ENCODE measurements at places on chromosomes 7 and 10.
A peak's percentile ranks its signal among the peaks of the same experiment; 100 is the strongest.

GRCh38 chr10:22230158-22230833 lies 12.5 kb upstream of the EBLN1 start:
- peak; percentile 66 for DNase-seq

- no peak for DNase-seq
Observed at GRCh38 chr7:135215698-135216097, 4.4 kb upstream of the WDR91 start.

GRCh38 chr7:39616138-39616537 lies 7.2 kb upstream of the RALA start:
- DNase-seq: no peak

- no peak for DNase-seq
Observed at GRCh38 chr7:122463631-122464030, 159.1 kb upstream of the FEZF1 start.

DNA sequence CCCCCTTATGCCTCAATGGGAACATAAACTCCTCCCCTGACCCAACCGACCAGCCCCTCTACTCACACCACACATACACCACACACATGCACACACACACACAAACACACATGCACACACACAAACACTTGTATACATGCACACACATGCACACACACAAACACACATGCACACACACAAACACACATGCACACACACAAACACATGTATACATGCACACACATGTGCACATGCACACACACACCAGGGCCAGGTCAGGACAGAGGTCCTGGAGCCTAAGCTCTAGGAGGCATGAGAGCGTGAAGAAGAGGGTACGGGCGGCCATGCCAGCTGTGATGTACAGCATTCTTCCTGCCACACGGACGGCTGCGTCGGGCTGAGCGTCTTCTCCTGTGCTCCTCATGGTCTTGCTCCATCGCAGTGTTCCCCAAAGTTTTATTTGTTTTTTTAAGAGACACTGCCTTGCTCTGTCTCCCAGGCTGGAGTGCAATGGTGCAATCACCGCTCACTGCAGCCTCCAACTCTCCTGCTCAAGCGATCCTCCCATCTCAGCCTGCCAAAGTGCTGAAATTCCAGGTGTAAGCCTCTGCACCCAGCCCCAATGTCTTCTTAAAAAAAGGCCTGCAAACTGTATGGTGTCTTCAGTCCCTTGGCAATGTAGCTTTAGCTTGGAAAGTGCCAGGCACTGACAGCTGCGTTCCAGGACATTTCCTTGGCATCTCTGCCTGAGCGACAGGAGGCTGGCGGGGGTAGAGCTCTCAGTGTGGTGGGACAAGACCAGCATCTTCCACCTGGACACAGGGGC lies 38.8 kb upstream of the INPP5A start:
- no peak for DNase-seq

- DNase-seq: no peak
Observed at GRCh38 chr7:67432536-67433234, 436.1 kb downstream of the TYW1 start.

DNA sequence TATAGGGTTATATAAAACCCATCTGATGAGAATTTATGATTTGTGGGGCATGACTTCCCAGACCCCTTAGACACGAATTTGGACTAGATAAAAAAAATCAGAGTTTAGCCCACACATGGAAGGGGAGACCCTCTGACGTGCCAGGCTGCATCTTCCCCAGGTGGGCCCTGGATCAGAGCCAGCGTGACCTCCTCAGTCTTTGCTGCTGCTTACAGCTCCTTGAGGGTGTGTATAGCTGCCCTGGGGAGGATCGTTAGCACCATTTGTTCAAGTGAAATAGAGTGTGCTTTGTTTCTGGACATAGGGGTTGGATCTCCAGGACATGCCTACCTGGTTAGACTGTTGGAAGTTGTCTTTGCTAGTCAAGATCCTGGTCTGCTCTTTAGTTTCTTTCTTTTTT lies 54.2 kb downstream of the DOCK1 start:
- no peak for DNase-seq

- no peak for DNase-seq
Observed at GRCh38 chr10:35728341-35728740, 86.2 kb upstream of the FZD8 start.
